Hematopoietic multipotent progenitor cell treated with erythropoietin and hydrocortisone succinate and interleukin-3 and kit ligand, for 8 days (in vitro differentiated cells): ENCODE measurements at places on chromosomes 7 and 10.

GRCh38 chr10:3679950-3680629, 104.9 kb downstream of the KLF6 start:
- DNase-seq = no peak

- DNase-seq = no peak
Measured at GRCh38 chr7:111259991-111260390, 169.1 kb downstream of the LRRN3 start.

DNA sequence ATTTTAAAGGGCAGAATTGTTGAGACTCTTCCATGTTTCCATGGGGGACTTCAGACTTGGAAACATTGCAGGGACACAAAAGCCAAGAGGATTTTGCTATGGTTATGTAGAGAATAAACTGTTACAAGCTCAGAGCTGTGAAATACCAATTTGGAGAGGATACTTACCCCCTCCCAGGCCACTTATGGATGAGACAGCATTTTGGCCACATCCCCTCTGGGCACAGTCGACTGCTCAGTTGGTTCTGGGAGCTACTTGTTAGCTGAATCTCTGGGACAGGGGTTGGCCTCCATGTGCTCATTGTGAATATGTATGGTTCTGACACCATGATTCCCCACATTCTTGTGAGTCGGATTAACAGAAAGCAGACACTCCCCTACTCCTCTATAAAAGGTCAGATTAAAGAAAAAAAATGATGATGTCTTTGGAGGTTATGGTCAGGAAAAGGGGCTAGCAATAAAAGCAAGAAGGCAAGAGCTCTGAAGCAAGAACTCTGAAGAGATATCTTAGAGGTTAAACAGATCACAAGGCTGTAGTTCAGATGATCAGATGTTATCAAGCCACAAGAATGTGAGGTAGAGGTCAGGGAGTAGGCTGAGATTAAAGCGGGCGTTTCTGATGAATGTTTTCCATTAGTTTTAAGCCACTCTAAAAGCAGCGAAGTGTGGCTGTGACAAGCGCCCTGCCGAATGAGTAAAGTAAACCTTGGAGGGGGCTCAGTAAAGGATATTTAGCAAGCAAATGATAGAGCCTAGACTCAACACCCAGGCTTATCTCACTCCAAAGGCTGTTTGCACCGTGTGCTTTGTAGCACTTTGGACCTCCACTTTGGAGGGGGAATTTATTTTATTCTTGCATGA, 17.2 kb downstream of the STAMBPL1 start:
- DNase-seq = no peak

GRCh38 chr7:15972862-15973275, 286.4 kb upstream of the MEOX2 start:
- no peak for DNase-seq

- no peak for DNase-seq
Measured at GRCh38 chr7:42250411-42250810, 13.4 kb upstream of the GLI3 start.

DNA sequence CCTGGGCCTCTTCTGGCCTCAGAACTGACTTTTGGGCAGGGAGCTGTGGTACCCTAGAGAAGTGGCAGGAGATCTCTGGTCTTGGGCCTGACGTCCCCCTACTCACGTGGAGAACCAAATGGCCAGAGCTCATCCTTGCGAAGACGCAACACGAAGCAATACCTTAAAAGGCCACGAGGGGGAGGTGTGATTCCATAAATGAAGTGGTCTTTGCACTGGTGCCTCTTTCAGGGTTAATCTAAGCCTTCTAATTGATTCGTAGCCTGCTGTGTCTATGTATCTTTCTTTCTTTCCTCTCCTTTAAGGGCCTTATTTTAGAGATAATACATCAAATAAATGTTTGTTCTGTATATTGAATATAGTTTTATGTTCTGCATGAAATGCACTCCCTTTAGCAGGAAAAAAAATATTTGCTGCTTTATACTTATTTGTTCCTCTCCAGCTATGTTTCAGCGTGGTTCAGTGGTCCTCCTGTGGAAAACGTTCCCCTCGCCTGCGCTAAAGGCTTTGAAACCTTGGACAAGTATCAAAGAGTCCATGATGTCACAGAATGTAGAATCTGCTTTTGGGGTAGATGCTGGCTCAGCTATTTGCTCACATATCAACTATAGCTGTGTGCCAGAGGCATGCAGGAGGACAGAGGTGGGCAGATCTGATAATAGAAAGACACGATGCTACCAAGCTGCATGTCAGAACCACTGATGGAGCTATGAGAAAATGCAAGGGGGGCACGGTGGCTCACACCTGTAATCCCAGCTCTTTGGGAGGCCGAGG, 41.0 kb downstream of the STRA8 start:
- DNase-seq = peak; percentile 78

- no peak for DNase-seq
Measured at GRCh38 chr10:91941426-91941825, 17.9 kb downstream of the BTAF1 start.

DNA sequence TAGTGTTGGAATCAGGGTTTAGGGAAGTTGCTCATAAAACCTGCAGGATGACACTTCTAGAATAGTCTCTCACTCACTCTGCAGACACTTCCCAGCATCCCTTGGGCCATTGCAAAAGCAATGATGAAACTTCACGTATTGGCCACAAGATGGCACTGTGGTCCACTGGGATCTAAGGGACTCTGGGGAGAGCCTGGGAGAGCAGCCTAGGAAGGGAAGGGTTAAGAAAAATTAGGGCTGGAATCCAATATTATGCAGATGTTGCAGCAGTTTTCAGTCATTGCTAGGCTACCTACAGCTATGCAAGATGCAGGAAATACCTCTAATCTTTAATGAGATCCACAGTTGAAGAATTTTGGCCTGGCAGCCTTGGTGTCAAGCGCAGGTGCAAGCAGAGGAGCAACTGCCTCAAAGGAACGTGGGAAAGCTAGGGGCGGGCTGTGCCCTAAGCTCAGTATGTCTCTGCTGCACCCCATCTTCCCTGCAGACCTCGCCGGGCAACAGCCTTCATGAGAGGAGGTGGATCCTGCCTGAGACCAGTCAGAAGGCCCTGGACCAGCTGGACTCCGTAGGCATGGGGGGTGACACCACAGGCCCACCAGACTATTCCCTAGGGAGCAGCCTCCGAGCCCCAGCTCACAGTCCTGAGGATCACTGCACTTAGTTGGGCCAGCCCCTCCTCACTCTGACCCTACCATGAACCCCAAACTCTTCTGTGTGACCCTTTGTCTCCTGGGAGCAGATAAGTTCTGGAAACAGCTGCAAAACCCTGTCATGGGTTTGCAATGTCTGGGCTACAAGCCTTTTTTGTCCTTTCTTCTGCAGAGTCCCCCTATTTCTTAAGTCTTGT, 127.9 kb upstream of the PRSS58 start:
- peak; percentile 87 for DNase-seq

GRCh38 chr7:12431886-12432556, 28.4 kb upstream of the VWDE start:
- no peak for DNase-seq

- no peak for DNase-seq
Measured at GRCh38 chr7:142671506-142671905, 77.8 kb upstream of the PRSS1 start.
